Pericardium fibroblast (primary cell): ENCODE measurements at places on chromosomes 5 and 9. TPM values are rescaled to one million over a fixed set of nuclear protein-coding genes. Genes with fewer than 3 reads are reported as not detected.

C5orf52 gene
- not detected in 2 replicates for total RNA-seq

C9 gene
- not detected in 2 replicates for total RNA-seq

KIAA0825 gene
- total RNA-seq = 1.3 and 3.6 TPM in 2 replicates

ST8SIA4 gene
- total RNA-seq = 0.47 and 0.85 TPM in 2 replicates

ELOVL7 gene
- 0.09 TPM in 1 of 2 replicates, not detected in the other for total RNA-seq

MARCHF3 gene
- 3.5 and 10.9 TPM in 2 replicates for total RNA-seq

CCDC192 gene
- 0.93 and 2.0 TPM in 2 replicates for total RNA-seq

ATOSB gene
- total RNA-seq = 10.8 and 22.4 TPM in 2 replicates

HTR1A gene
- not detected in 2 replicates for total RNA-seq

NRG2 gene
- total RNA-seq = 0.09 and 0.12 TPM in 2 replicates

WNT8A gene
- not detected in 2 replicates for total RNA-seq

ARID3C gene
- 0.35 and 1.2 TPM in 2 replicates for total RNA-seq

TLR4 gene
- total RNA-seq = 2.6 and 9.4 TPM in 2 replicates

FABP6 gene
- not detected in 2 replicates for total RNA-seq

NIPAL4 gene
- 0.26 TPM in 1 of 2 replicates, not detected in the other for total RNA-seq
